ENCODE measurements at places on chromosomes 4 and X.

DNA sequence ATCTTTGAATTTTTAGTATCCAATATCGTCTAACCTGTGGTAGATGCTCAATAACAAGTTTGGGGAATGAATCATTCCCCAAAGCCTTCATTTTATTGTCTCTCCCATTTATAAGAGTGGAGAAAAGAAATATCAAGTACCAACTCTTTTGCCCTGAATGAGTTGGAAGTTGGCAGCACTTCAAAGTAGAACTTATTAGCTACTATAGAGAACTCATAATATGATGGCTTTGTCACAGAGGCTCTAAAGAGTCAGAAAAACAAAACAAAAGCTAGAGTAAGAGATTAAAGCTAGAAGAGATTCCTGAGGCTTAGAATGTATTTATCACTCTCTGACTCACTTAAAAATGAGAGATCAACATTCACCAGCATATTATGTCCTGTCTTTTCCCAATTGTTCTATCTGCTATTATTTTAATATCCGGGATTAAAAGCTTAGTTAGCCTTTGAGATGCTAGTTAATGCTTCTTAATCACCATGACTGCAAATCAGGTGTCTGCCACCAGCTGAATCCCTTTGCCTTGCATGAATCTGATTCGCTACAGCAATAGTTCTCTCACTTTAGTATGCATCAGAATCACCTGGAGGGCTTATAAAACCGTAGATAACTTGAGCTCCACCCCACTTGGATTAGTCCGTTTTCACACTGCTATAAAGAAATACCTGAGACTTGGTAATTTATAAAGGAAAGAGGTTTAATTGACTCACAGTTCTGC is 77.9 kb downstream of the PALLD start:
- no peak for DNase-seq

DNA sequence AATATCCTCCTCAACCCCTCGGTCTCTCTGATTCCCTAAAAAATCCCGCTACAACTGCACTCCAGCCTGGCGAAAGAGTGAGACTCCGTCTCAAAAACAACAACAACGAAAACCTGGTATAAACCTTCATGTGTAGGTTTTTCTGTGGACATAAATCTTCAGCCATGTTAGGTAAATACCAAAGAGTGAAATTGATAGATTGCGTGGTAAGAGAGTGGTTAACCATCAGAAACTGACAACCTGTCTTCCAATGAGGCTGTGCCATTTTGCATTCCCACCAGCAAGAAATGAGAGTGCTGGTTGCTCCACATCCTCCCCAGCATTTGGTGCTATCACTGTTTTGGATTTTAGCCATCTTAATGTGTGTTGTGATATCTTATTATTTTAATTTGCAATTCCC is 10.9 kb downstream of the TBC1D19 start:
- DNase-seq: no peak

DNA sequence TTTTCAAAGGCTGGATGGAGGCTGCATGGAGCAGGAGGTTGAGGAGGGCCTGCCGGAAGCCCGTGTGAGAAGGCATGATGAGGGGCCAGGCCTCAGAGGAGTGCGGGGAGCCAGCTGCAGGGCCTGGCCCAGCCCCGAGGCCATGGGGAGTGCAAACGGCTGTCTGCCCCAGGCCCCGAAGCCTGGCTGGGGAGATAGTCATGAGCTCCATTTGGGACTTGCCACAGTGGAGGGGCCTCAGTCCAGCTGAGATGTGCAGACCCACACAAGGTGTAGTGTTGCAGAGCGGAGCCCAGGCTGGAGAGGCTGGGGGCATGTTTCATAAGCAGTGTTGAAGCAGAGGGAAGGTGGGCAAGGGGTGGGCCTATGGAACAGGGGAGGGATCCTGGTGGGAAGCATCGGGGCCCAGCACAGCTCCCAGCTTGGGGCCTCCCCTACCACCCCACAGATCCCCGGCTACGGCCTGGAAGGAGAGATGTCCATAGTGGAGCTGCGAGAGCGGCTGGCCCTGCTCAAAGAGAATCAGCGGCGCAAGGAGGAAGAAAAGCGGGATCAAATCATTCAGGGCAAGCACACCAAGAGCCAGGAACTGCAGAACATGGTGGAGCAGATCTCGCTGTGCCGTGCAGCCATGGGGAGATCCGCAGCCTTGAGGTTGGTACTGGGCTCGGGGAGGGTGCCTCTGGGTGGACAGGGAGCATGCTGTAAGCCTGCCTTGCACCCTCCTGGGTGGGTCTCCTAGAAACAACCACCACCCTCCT is 9.1 kb upstream of the RNF4 start:
- no peak for DNase-seq

DNA sequence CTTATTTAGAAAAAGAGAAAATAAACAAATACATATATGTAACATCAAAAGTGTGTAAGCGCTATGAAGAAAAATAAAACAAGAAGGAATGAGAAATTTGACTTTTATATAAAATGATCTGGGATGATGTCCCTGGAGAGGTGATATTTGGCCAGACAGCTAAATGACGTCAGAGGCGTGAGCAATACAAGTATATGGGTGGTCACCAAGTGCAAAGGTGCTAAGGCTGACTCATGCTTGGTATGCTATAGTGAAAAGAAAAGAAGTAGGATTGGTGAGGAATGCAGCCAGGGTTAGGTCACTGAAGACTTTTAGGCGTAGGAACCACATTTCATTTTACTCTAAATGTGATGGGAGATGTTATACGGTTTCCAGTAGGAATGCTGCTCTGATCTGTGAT is 1049.1 kb upstream of the TENM3 start:
- DNase-seq: no peak

- DNase-seq: no peak
These were observed 582.2 kb downstream of the CENPC start for GRCh38 chr4:66963084-66963483.

- DNase-seq: no peak
These were observed 9.5 kb upstream of the ANKRD50 start for GRCh38 chr4:124722071-124722470.
